IPS DF 6.9 (cell line): ENCODE measurements at places on chromosomes 13 and 19.

DNA sequence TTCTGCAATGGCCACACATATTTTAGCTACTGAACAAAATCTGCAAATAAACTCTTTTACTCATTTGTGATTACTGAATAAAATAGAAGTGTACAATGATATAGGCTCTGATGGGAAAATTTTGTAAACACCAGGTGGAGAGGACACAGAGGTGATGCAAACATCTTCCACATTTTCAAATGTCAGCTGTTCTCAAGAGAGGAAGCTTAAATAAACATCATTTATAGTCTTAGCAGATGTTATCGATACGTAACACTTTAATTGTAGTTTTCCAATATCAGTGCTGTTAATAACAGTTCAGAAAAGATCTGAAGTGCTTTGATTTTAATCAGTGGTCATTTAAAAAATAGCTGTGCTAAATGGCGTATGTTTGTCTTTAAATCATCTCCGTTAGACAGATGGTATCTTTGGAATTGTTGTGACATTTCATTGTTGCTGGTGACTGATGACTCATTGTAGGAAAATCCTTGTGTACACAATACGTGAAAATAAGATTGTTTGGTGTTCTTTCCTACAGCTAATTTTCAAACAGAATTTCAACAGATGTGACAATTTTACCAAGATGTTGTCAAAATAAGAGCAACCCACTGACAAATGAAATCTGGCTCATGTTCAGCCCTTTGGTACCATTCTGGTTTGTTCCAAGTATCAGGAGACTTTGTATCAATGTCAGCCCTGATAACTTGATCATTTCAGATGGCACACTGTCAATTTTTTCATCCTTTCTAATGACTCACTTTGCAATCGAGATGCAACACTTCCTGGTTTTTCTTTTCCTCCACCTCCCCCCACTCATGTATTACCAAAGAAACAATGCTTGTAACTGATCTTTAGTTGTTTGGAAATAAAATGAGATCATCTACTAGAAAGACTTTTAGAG is 516.0 kb downstream of the DCT start:
- DNase-seq = no peak

GRCh38 chr19:46480415-46480814 is 9.1 kb upstream of the PNMA8A start:
- DNase-seq = no peak

DNA sequence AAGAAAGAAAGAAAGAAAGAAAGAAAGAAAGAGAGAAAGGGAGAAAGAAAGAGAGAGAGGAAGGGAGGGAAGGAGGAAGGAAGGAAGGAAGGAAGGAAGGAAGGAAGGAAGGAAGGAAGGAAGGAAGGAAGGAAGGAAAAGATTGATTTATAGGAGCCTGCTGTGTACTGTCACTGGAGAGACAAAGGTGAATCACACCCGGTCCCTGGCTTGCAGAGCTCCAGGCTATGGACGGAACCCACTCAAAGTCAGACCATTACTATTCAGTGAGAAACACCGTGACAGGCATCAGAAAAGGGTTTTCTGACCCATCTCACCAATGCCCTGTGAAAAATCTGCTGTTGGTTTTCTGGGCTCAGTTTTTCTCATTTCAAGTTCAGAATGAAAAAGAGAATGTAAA is 7.3 kb upstream of the CEACAM6 start:
- DNase-seq = no peak

DNA sequence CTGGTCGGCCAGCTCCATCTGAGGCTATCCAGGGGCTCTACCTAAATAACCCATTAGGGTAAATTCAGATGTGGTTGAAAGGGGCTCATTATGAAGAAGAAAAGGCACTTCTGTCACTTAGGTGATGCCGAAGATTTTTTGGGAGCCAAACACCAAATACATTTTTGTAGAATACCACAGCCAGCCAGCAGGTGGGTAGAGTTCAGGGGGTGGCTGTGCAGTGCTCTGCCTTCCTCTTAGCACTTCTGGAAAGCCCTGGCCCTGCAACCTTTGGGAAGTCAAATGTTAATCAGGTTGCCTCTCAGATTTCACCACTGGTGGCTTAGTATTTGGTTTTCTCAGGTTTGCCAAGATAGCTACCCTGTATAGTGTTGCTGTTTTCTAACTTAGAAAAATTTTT is 18.5 kb upstream of the GPR18 start:
- no peak for DNase-seq

GRCh38 chr13:103067751-103068555 is 1.7 kb upstream of the SLC10A2 start:
- peak; percentile 48 for DNase-seq

- DNase-seq = no peak
These were observed 13.2 kb downstream of the CLEC4G start for GRCh38 chr19:7718668-7719067.

DNA sequence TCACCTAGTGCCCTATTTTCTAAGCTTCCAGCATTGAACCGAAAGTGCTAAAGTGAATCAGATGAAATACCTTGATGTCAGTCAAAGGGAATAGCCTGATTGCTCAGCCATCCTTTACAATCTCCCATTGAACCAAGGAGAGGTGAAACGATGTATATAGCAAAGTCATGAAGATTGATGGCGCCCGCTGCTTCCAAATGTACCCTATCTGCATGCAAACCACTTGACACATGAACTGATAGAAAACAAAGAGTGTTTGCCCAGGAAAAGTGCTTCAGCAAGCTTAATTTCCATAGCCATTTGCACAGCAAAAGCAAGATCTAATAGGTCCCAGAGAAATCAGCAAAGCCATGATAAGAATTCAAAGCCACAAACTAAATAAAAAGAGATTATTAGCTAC is 624.9 kb upstream of the PCDH9 start:
- DNase-seq = no peak

- DNase-seq = no peak
These were observed 26.8 kb downstream of the UBXN6 start for GRCh38 chr19:4430760-4431159.

GRCh38 chr13:21767032-21767431 is 96.2 kb downstream of the FGF9 start:
- DNase-seq = no peak

- no peak for DNase-seq
These were observed 682 bp downstream of the PIK3R2 start for GRCh38 chr19:18153556-18154134.

GRCh38 chr19:49408816-49409440 is 14.3 kb downstream of the PTH2 start:
- DNase-seq = no peak

DNA sequence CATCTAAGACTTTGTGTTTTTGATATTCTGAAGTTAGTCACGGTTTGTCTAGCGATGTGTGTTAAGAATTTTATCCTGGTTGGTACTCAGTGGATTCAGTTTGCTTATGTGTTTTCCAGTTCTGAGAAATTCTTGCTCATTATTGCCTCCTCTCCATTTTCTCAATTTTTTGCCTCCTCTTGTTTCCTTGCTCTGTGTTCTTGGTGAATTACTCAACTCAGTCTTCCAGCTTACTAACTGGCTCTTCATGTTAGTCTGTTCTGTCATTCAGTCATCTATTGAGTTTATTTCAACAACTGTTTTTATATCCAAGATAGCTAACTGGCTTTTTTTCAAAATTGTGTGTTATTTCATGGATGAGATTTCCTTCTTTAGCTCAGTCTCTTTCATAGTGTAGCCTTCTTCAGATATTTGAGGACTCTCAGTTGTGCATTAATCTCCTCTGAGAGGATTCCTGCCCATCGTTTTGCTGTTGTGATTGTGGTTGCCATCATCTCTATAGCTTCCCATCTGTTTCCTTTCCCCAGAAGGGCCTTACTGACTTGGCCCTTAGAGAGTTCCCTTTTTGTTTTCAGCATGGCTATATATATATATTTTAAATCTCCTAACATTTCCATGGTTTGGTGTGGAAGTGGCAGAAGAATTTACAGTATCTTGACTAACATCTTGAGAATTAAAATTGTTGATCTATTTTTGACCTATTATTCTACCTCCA is 6.2 kb downstream of the SETDB2 start:
- DNase-seq = no peak

DNA sequence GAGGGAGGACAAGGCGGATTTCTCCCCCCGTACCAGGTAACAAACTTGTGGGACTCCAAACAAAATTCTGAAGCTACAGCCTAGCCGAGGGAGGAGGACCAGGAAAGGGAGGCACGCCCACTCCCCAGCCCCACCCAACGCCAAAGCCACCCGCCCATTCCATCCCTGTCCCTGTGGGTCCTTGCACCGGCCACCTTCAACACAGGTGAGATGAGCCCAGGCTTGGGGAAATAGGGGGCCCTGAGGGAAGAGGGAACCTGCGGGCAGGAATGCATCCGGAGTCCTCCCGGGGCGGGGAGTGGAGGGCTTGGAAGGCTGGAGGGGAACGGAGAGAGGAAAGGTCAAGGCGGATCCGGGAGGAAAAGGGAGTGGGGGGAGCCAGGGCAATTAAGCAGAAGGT is at the start of gene BEST2:
BEST2 (plus strand) TSS at position 157 of the 400 bp plus-strand sequence. CDS start 802 bp downstream, outside the sequence.
- DNase-seq = no peak

- DNase-seq = no peak
These were observed 63.4 kb downstream of the SLC7A1 start for GRCh38 chr13:29532116-29532515.

DNA sequence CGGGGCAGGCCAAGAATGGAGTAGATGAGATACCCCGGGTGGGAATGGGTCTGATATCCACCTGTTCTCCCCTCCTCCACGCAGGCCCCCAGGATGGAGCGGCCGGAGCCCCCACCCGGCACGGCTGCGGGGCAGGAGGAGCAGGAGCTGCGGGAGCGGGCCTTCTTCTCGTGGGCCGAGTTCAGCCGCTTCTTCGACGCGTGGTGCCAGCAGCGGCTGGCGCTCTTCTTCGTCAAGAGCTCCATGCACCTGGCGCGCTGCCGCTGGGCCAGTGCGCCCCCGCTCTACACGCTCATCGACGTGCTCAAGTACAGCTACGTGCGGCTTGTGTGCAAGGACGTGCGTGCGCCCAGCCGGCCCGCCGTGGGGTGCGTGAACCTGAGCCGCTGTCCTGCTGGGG is 1.2 kb downstream of the ZSWIM9 start:
- DNase-seq = no peak

DNA sequence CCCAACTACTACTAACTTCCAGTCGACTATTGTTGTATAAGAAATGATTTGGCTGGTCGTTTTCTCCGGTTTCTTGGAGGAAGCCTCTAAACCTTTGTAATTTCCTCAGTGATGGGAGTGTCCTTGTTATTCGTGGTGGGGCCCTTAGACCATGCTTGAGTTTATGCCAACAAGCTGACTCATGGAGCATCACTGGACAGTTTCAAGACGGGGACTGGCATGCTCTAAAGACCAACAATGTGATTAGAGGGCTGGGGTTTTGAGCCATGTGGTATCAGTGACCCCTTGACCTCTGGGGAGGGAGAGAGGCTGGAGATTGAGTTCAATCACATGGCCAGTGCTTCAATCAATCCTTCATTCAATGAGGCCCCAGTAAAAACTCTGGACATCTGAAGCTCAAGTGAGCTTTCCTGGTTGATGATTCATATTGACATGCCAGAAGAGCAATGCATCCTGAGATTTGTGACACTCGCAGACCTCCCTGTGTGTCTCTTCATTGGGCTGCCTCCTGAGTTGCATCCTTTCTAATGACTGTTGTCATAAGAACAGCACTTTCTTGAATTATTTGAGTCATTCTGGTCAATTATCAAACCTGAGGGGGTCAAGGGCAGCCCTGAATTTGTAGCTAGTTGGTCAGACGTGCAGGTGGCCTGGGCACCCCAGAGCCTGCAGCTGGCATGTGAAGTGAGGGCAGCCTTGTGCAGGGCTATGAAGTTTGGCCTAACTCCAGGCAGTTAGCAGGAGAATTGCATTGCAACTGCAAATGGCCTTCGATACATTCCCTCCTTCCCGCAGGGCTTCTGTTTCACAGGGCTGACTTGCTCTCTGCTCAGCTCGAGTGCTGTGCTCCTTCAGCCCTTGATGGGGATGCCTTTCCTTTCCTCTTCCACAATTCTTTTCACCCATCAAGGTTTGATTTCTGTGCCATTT is 246.5 kb downstream of the FGF9 start:
- no peak for DNase-seq

- no peak for DNase-seq
These were observed 265.1 kb upstream of the DACH1 start for GRCh38 chr13:72132075-72132474.

DNA sequence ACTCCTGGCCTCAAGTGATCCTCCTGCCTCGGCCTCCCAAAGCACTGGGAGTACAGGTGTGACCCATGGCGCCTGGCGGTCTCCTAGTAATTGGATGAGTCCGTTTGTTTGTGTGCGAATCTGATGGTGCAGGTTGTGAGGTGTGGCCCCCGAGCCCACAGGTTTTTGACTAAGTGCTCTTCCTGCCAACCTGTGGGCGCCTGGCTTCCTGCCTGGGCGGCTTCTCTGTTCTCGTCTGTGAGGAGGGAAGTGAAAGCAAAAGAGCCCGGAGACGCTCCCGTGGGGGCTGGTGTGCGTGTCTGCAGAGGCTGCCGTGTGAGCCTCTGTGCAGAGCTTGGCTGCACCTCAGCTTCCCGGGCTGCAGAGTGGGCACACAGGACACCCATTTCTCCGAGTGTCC is 10.0 kb downstream of the ARHGAP45 start:
- DNase-seq = no peak

DNA sequence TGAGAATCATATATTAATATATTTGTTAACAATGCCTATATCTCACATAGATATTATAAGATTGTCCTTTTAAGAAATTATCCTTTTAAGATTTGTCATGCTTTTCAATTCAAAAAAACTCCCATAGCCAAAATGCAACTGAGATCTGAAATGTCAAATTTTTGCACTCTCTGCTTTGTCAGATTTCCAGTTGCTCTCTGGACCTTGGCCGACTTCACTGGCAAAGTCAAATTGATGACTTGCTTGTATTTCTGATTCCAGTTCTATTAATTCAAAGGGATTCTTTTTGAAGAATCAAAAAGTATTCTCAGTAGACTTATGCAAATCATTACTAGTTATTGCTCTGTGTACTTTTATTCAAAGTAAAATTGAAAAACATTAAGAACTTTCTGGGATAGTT is 101.2 kb upstream of the SCEL start:
- DNase-seq = no peak

DNA sequence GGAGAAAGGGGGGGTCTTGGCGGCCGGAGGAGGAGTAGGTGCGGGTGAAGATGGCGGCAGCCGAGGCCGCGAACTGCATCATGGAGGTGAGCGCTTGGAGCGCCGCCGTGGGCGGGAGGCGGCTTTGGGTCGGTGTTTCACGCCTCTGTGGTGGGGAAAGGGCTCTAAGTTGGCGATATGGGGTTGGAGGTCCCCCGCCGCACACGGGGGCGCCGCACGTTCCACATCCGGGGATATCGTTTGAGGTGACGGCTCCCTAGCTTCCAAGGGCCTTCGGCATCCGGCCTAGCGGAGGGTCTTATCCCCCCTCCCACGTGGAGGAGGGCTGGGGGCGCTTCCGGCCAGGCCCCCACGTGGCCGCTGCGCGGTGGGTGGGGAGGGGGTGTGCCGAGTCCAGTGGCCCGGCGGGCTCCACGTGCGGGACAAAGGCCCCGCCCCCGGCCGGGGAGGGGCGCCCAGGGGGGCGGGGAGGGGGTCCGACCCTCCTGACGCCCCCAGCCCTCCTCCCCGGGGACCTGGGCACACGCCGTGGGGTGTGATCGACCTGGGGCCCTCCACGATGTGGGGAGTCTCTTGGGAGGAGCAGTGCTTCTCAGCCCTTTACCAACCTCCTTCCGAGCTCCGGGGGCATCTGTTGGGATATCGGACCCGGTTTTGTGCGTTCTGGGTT is at the start of gene PRMT1:
PRMT1 (plus strand) TSS at position 41 of the 670 bp plus-strand sequence; CDS start at position 51, 10 bp downstream.
- no peak for DNase-seq
